PC-3 (cell line): ENCODE measurements at places on chromosomes 1 and 21.
A peak's percentile ranks its signal among the peaks of the same experiment; 100 is the strongest.

GRCh38 chr1:181911715-181912114, 149.8 kb downstream of the ZNF648 start:
- DNase-seq, result no peak

DNA sequence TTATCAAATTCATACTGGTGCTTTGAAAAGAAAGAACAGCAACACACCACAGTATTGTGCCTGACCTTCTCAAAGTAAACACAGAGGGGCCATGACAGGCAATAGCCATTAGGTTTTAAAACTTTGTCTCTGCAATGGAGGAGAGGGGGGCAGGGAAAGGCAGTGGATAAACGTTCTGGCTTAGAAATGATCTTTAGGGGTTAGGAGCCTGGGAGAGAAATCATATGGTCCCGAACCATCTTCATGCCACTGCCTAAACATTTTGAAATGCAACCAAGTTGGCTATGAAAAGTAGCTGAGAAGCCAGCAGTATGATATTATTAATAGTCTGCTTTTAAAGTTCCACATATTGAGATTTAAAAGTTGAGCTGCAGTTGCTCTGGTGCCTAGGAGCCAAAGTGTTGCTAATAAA, 39.8 kb downstream of the PLPP3 start:
- DNase-seq, result no peak

DNA sequence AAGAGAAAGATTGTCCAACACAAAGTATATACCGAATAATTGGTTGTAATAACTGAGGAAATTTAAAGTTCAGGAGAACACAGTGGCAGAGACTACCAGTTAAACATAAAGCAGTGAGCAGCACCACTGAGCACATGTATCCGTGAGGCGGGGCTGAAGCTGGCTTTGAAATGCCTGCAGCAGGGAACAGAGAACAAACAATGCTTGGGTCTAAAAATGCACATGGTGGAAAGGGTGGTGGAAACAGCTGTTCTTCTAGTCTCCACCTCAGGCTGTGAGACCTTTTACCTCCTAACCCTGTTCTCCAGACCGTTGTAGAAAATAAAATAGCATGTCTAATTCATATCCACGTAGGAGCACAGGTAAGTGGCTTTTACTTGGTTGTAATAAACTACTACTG, 7.7 kb upstream of the GNG4 start:
- no peak for DNase-seq

- no peak for DNase-seq
Observed at GRCh38 chr1:18261891-18262290, 154.3 kb downstream of the IGSF21 start.

GRCh38 chr1:12417389-12417788, 187.6 kb downstream of the VPS13D start:
- no peak for DNase-seq

DNA sequence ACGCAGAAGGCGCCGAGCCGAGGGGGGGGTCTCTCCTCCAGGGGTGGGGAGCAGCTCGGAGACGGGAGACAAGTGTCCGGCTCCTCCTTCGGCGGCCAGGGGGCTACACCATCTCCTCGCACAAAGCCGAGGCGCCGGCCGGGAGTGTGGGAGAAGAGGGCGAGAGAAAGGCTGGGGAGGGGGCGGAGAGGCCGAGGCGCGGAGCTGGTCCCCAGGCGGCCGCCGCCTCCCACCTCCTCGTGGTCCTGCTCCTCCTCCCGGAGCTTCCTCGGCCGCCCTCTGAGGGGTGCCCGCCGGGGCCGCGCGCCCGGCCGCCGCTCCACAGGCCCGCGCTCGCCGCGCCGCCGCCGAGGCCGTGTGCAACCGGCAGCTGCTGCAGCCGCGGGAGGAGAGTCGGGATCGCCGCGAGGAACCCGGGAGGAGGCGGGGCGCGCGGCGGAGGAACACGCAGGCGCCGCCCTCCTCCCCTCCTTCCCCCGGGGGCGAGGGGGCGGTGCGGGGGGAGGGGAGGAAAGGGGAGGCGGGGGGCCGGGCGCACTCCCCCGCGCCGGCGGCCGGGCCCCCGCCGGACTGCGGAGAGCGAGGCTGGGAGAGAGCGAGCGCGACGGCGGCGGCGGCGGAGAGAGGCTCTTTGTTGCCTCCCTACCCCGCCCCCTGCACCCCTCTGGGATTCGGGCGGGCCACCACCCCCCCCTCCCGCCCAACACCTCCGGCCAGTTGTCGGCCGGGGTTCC, at the start of gene ENAH:
Gene ENAH (minus strand): TSS at position 395 of the 734 bp plus-strand sequence. CDS start 433 bp downstream, outside the sequence.
- DNase-seq, result peak; percentile 88

- DNase-seq, result no peak
Observed at GRCh38 chr1:202229376-202229775, 35.8 kb downstream of the LGR6 start.

DNA sequence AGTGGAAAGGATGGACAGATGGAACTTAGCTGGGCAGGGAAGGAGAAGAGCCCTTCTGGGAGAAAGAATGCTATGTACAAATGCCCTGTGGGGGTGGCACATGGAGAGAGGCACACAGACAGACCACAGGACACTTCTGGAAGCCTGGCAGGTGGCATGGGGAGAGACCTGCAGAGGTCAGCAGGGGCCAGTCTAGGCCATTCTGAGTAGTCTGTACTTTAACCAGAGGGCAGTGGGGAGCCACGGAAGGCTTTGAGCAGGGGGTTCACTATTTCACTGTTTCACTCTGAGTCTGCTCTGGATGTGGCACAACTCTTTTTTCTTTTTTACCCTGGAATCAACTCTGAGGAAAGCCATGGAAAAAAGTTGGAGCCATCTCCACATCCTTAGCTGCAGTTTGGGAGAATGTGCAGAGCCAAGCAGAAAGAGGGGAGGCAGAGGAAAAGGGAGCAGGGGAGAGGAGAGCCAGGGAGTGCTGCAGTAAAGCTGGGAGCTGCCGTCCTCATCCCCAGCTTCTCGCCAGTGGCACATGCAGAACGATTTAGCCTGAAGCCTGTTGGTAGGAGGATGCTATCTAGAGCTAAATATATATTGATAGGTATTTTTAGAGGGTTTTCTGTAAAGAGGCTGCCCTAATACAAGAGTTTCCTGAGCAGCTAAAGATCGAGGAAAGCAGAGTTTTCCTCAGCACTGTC, 34.0 kb downstream of the CACNA1E start:
- DNase-seq, result no peak

- peak; percentile 32 for DNase-seq
Observed at GRCh38 chr1:191343816-191344215, 814.4 kb upstream of the RGS18 start.

DNA sequence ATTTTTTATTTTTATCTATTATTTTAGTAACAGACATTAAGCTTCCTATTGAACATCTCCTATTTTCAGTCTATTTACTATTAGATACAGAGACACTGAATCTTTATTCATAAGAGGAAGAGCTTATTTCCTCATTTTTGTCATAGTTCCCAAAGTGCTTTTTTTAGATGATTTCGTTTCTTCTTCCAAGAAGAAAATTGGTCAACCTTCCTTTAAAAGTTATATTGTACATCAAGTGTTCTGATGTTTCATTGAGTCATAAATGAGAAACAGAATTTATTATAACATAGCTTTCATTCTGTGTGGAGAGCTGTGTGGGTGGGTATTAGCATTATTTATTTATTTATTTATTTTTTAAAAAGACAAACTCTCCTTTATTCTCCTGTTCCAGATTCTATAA, 50.6 kb upstream of the BACH1 start:
- DNase-seq, result no peak

DNA sequence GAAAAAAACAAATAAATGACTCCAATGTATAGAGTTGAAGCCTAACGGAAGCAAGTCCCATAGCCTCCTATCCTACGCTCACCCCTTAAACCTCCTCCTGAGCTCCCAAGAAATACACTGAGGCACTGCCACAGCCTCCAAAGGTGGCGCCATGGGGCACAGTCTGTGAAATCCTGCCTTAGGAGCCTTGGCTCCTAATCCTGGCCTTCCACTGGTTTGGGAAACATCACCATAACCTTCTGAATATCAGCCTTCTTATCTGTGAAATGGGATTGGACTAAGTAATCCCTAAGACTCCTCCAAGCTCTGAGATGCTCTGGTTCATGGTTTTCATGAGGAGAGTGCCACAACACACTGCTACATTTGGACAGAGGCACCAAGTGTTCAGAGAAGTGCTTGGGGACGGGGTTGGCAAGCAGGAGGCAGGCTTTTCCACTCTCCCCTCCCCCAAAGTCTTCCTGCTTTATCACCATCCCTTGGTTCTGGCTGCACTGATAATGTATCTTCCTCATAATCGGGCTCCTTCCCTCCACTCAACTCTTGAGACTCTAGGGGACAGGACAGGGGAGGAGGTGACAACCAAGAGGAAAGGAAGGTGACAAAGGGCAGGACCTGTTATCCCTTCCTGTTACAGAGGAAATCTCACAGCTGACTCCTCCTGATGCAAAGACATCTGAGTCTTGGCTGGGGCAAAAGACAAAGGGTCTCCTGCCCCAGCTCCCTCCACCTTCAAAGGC, 2.7 kb downstream of the SLAMF7 start:
- no peak for DNase-seq

DNA sequence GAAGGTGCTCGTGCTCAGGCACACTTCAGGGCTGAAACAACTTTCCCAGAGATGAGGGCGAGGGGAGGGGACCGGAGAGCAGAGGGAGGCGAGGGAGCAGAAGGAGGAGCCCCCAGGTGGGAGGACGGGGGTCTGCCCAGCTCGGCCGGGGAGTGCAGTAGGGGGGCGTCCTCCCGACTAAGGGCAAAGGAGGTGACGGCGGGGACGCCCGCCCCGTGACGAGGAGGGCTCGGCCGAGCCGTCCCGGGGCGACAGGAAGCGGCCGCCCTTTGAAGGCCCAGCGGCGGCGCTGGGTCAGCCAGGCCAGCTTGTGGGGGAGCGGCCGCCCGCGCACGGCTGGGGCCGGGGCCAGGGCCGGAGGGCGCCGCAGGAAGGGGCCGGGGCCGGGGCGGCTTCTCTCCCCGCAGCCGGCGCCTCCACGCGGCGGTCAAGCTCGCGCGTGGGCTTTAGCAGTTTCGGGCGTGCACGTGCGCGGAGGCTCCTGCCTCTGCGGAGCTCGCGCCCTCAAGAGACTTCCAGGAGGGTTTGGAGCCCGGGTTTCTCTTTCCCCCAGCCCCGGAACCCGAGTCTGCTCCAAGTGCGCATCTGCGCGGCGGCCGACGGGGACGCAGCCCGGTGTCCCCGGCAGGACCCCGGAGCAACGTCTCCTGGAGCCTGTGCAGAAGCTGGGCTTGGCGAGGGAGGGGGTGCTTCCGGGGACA, 100.8 kb upstream of the SLC45A1 start:
- no peak for DNase-seq

- no peak for DNase-seq
Observed at GRCh38 chr1:230279583-230279945, 146.6 kb downstream of the PGBD5 start.

GRCh38 chr1:159989581-159989980, 35.5 kb upstream of the SLAMF9 start:
- peak; percentile 14 for DNase-seq

DNA sequence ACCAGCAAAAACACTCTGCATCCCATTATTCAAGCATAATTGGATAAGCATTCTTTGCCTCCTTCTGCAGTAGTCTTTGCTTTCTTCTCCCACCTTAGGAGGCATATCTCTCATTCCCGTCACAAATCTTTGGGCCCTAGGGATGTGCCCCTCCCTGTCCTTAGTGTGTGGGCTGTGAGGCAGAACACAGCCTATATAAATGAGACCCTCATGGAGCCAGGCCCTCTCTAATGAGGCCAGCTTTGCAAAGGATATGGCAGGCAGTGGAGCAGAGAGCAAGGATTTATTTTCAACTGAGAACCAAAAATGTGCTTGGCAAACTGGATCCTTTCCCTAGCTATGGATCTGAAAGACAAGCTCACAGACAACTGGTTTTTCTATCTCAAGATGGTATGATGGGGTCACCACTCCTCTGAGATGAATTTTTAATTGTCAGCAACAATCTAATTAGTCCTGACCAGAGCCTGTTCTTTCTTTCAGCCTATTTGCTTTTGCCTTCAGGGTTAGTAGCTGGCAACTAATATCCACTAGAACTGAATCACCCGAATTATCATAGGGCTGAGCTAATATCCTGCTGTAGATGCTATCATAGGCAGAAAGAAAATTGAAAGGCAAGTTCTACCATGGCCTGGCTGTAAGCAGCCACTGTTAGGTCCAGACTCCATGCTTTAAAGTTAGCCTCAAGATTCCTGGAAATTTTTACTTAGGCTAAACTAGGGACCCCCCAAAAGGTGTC, 134.2 kb downstream of the SYT2 start:
- DNase-seq, result peak; percentile 35

GRCh38 chr21:31616216-31616615, 43.3 kb upstream of the SOD1 start:
- no peak for DNase-seq

DNA sequence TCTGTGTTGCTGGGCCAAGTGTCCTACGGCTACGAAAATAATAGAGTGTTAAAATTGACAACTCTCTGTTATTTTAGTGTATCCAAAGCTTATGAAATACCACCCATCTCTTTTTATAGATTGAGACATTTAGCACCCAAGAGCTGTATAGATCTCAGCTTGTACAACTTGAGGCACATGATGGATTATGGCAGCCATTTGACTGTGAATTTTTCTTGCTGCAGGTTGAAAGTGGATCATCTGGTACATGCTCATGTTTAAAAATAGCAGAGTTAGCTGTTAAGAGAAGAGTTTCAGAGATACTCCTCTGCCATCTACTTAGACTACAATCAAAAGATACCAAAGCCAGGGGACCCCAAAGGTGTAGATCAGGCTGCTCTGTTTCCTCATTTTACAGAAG, 49.3 kb upstream of the FAM3B start:
- DNase-seq, result no peak

- DNase-seq, result no peak
Observed at GRCh38 chr1:3906672-3907020, 6.6 kb upstream of the C1orf174 start.

DNA sequence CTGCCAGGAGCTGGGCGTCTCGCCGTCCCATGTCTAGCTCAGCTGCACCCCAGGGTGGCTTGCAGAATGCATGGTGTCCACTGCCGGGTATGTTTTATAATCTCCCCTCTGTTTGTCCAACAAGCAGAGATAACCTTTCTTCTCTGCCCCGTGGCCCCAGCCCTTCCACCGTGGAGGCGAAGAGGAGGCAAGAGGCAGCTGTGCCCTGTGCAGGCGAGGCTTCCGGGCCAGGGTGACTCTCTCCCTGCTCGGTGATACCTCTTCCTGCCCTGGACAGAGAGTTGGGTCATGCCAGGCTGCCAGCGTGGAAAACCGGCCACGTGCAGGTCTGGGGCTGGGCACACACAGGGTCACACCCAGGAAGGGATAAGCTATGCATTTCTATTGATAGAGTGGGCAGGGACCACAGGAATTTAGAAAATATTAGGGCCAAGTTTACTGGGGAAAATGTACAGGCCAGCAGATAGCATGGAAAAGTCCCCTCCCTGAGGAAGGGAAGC, at the start of gene TFF2:
Gene TFF2 (minus strand): TSS at position 68 of the 500 bp plus-strand sequence. CDS start 37 bp downstream, at position 31.
- peak; percentile 76 for DNase-seq

GRCh38 chr1:117566556-117566955, 39.3 kb upstream of the TENT5C start:
- no peak for DNase-seq

GRCh38 chr1:178688244-178688643, 36.8 kb upstream of the RALGPS2 start:
- no peak for DNase-seq

DNA sequence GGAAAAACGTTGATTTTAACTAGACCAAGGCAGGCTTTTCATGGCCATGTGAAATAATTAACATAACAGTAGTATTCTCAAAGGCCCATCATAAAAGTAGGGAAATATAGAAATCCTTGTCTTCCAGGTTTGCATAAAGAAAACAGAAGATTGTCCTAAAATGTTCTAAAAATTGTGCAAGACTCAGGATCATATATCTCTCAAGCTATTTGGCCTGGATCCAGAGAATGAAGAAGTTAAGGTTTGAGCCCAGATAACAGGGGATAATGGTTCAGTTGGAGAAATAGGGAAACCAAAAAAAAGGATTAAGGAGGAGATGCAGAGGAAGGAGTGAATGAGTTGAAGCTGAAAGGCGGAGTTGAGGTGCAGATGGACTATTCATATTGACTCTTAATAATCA, 555.5 kb upstream of the NR5A2 start:
- DNase-seq, result no peak
